ENCODE measurements at places on chromosomes 3 and 15.

GRCh38 chr3:64178419-64178818 lies 46.8 kb downstream of the PRICKLE2 start:
- DNase-seq, result no peak

- DNase-seq, result no peak
Measured at GRCh38 chr15:70186152-70186551, 88.4 kb upstream of the TLE3 start.

- no peak for DNase-seq
Measured at GRCh38 chr3:126816986-126817777, 113.1 kb downstream of the CHCHD6 start.

- DNase-seq, result no peak
Measured at GRCh38 chr3:41089566-41089965, 109.7 kb upstream of the CTNNB1 start.
